ENCODE measurements at places on chromosomes 5 and 9.

DNA sequence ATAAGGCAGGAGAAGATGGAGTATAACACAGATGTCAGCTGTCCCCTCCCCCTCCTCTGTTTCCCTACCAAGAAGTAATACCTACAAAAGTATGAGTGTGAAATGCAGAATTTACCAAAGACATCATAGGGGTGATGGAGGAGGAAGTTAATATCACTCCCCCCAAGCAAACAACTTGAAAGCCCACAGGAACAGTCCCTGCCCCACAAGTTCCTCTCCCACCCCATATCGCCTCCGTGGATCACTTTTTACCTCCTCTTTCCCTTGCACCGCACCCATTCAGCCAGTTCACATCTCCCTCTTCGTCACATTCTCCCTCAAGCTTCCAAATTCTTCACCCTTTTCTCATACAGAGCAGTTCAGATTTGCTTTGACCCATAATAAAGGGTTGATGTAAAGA, 7.0 kb upstream of the SIL1 start:
- no peak for DNase-seq

GRCh38 chr5:103573411-103573810, 10.8 kb upstream of the NUDT12 start:
- DNase-seq, result no peak

GRCh38 chr5:88244686-88245085, 24.0 kb downstream of the TMEM161B start:
- no peak for DNase-seq

DNA sequence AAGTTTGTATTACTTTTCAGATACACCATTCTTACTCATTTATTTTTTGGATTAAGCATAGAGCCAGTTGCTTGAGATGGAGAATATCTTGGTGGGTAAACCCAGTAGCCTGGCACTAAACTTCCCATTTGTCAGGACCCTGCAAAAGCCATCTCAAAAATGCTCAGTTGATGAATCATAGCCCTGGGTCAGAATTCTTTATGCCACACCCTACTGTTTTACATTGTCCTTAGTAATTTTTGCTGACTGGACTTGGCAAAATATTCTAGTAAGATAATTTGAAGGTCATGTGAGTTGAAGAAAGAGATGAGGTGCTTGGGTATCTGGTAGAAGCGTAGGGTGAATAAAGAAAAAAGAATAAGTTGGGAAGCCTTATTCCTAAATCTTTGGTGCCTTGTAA, 50.7 kb downstream of the C7 start:
- DNase-seq, result no peak

- DNase-seq, result no peak
Measured at GRCh38 chr5:84411832-84412605, 27.3 kb upstream of the EDIL3 start.

DNA sequence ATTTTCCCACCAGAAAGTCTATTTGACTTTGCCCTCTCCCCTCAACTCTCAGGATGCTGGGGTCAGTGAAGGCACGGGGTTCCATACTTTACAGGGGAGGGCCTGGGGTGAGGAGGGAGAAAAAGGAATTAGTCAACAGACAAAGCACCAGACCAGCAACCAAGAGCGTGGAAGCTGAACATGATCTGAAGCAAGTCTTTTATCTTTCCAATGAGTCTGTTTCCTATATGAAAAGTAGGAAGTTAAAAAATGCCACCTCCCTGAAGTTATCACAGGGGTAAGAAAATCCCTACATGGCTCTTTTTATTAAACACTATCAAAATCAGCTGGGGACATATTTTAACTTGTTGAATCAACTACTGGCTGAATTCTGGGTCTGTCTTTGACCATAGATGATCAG, 337.0 kb downstream of the TRPM3 start:
- no peak for DNase-seq

- no peak for DNase-seq
Measured at GRCh38 chr5:142871363-142872193, 101.4 kb downstream of the ARHGAP26 start.
